DMS79 treated with DMSO at 0.1 percent for 48 hours (cell line): ENCODE measurements at places on chromosomes 4 and X.

DNA sequence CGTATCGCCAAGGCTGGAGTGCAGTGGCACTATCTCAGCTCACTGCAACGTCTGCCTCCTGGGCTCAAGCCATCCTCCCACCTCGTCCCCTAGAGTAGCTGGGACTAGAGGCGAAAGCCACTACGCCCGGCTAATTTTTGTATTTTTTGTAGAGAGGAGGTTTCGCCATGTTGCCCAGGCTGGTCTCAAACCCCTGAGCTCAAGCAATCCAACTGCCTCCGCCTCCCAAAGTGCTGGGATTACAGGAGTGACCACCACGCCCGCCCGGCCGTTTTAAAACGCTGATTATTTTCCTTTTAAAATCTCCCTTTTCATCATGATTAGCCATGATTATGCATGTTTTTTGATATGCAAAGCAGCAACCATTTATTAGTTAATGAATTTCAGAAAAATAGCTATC lies 2.2 kb downstream of the N4BP2 start:
- no peak for DNase-seq

GRCh38 chrX:52271206-52271605 lies 86.5 kb downstream of the MAGED4 start:
- no peak for DNase-seq

DNA sequence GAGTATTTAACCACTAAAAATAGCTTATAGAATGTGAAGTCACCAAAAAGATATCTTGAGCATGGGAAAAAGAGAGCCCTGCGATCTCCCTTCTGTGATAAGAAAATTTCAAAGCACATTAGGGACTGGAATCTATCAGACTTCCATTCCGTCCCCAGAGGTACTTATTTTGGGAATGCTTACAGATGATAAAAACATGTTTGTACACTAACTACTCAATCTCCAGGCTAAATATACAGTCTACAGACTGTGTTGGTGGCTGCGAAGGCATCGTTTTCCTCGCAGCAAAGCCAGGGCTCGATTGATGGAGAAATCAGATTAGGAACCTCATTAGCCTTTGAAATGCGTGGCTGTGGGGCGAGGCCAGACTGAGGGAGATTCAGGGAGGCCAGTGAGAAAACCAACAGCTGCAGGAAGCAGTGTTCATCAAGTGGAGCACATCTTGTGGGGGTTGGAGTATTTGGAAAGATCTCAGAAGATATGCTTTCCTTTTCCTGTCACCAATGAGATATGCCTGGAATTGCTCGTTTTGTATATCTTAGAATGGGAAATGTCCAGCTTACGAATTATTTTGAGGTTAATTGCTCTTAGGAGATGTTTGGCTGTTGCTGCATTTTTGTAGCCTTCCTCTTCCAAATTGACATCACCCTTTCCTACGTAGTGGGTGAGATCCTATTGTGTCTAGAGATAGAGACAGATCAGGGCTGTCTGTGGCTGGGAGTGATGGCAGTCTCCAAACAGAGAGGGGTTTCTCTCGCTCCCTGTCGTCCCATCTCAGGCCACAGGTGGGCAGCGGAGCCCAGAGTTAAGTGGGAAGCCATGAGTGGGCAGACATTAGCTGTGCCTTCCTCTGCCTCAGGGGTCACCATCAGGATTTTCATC lies 224.9 kb upstream of the FAT1 start:
- DNase-seq: no peak

GRCh38 chr4:113540859-113541258 lies 220.7 kb downstream of the CAMK2D start:
- DNase-seq: no peak

GRCh38 chr4:147768113-147768512 lies 36.2 kb downstream of the ARHGAP10 start:
- no peak for DNase-seq

DNA sequence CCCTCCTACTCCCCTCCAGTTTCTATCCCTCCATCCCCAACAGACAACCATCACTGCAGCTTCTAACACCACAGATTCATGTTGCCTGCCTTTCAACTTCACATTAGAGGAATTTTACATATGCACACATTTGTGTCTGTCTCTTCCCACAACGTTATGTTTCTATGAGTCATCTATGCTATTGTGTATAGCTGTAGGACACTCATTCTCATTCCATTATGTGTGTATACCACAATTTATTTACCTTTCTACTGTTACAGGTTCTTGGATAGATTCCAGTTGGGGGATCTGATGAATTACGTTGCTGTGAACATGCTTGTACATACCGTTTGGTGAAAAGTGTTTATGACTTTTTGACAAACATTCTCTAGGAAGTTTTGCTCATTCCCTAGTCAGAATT lies 58.8 kb upstream of the TRPC3 start:
- DNase-seq: no peak

DNA sequence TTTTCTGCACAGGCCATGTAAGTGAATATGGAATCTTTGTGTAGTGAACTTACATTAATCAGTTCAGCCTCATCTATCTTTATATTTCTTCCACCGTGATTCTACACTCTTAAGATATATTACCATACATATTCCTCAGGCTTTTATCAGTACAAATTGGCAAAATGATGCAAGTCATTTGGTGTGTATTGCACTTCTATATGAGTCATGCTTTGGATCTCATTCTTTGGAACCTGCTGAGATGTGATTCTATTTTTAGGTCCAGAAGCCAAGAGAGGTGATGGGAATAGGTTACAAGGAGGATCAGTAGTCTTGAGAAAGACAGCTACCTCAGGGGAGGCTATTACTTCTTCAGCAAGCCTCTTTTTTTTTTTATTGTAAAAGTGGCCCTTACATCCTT lies 204.4 kb downstream of the ZNF330 start:
- DNase-seq: no peak

DNA sequence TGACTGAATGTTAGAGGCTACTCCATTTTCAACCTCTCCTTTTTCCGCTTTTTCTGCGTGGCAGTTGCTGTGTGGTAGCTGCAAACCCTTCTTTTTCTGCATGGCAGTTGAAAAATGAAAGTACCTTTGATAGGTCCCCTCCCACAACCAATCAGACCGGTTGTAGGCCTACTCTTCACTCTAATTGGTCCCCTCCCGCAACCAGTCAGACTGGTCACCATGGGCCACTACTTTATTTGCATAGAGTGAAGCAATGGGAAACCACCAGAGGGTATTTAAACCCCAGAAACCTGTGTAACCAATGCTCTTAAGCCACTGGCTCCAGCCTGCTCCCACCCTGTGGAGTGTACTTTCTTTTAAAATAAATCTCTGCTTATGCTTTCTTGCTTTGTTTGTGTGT lies 877.8 kb downstream of the FAM133A start:
- DNase-seq: no peak

DNA sequence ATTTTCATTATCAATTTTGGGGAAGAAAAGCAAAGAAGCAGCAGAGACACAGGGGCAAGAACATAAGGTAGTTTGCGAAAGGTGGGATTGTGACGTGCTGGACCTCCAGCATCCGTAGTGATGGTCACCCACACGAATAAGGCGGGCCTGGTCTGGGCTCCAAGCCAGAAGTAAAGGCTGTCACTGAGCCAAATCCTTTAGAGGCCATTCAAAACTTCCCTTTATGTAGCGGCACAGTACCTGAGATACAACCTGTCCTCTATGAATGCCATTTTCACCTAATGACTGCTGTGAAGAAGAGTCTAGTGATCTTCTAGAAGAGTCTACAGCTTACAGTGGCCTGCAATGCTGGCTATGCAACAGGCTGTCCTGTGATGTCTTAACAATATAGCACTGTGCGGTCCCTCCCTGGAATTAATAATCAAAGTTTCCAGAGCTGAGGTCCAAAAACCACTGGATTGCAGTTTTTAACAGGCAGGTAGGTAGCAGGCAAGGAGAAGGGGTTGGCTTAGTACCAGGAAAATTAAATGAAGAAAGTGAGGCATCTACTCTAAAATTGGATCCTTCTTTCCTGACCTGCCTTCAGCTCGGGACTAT lies 56.2 kb downstream of the TRIML1 start:
- DNase-seq: no peak

- no peak for DNase-seq
Observed at GRCh38 chr4:7399440-7400234, 35.1 kb downstream of the PSAPL1 start.

- no peak for DNase-seq
Observed at GRCh38 chr4:22500831-22501714, 14.8 kb downstream of the ADGRA3 start.

GRCh38 chr4:7938266-7938608 lies 1.4 kb downstream of the AFAP1 start:
- no peak for DNase-seq

DNA sequence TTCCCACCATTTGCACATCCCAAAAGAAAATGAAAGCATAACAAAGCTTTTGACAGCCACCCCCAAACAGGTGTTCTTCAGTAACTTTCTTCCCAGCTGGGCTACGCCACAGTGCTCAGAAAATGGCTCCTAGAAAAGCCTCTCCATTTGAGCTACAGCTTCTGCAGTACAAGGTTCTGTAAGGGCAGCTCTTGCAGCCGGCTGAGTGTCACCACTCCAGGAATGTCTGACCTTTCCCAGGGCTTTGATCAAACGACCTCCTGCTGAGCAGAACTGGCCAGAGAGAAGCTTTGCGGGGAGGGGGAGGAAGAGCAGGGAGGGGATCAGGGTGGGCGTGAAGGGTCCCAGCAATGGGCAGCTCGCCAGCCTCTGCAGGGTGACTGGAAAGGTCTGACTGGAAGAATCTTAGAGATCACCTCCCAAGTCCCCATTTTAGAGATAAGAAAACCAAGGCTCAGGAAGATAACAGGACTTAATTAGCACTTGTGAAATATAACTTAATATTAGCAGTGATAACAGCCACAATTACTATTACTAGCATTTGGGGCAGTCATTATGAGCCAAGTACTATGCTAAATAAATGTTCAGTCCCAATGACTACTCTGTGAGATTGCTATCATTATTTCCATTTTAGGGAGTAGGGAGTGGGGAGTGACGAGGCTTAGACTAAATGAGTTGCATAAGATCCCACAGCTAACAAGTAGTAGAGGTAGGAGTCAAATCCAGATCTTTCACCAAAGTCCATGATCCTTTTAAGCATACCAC lies 51.1 kb downstream of the LEF1 start:
- no peak for DNase-seq

DNA sequence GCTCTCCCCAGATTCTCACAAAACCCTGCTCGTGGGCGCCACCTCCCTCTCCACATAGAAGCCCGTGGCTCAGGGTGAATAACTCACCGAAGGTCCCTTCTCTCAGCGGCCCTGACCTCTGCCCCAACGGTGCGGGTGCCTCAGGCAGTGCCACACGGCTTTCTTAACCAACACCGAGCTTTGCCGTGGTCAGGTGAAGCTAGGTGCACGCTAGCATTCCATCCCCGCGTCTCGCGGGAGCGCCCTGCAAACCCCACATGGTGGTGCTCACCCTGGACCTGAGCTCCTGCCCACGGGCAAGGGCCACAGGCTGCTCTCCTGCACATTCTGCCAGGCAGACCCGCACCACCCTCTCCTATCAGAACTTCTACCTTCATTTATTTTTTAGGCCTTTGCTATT lies 18.4 kb downstream of the LRPAP1 start:
- DNase-seq: no peak

- no peak for DNase-seq
Observed at GRCh38 chrX:31128855-31129254, 57.0 kb upstream of the FTHL17 start.

GRCh38 chrX:9605484-9605883 lies 140.6 kb downstream of the TBL1X start:
- DNase-seq: no peak

DNA sequence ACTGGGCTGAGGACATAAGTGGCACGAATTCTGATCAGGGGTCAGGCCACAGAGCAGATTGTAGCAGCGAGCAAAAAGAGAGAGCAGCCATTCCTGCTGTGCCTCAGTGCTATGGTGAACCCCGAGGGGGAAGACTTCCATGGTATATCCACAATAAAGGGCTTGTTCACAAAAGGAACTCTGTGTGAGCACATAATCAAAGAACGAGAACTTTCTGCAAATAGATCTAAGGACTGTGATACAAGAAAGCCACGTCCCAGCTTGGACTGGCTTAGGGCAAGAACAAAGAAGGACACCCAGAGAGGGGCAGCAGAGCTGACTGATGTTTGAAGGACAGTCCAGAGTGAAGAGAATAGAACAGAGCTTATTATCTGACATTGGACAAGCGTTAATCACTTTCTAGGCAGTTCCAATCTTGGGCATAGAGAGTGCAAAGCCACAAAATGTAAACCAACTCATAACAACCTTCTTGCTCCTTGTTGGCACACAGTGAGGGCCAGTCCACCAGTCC lies 24.0 kb downstream of the PPEF2 start:
- DNase-seq: no peak

GRCh38 chrX:18065956-18066355 lies 154.7 kb downstream of the BEND2 start:
- DNase-seq: peak; percentile 30

DNA sequence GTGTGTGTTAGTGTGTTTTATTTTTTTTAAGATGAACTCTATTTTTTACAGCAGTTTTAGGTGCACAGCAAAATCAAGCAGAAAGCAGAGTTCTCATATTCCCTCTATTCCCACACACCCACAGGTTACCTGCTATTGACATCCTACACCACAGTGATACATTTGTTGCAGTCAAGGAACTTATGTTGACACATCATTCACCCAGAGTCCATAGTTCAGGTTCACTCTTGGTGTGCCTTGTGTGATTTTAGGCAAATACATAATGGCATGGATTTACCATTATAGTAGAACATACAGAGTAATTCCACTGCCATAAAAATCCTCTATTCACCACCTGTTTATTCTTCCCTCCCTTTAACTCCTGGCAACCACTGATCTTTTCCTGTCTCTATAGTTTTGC lies 28.7 kb downstream of the DIAPH2 start:
- DNase-seq: no peak

DNA sequence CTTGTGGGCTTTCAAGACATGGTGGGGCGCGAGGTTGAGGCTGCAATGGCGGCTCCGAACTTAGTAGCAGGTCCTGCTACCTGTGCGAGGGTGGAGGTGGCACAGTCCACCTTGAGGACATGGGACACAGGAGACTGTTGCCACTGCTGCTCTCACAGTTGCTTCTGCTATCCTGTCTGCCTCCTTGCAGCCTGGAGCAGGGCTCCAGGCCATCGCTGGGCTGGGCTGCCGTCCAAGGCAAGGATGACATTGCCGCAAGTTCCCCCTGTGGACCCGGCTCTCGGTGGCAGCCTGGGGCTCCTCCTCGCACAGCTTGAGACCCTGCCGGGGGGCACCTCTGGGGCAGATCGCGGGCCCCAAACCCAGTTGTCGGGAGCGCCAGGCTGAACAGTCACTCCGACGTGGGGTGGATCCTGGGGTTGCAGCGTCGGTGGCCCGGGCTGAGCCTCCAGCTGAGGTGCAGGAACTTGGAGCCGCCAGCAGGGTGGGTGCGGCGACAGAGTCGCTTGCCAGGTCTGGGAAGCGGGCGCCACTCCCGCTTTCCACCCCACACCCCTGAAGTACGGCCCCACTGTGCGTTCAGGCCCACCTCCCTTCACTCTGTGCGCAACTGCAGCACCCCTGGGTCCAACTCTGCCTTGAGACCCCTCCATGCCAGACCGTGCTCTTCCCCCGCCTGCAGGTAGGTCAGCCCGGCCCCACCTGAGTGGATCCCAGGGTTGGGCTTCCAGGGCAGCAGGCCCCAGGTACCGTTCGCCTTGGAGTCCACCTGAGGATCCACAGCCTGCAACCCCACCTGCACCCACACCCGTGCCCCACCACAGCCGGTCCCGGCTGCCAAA lies 192.7 kb upstream of the NUDT6 start:
- no peak for DNase-seq

- DNase-seq: no peak
Observed at GRCh38 chr4:143403553-143403820, 66.8 kb downstream of the GAB1 start.
